Activated T-helper 1 cell treated with anti-CD3 and anti-CD28 coated beads, Interleukin-2, amount 50 U/mL, for 16 hours (primary cell): ENCODE measurements at places on chromosomes 11 and 22.

DNA sequence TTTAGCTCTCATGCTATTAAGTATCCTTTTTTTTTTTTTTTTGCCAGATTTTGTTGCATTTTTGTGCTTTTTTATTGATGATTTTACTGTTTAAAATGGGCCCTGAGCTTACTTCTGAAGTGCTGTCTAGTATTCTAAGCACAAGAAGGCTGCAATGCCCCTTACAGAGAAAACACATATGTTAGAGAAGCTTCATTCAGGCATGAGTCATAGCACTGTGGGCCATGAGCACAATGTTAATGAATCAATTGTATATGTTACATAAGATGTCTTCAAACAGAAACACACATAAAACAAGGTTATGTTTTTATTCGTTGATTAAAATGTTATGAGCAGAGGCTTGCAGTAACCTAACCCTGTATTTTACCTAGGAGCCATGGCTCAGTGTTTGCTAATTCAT lies 117.8 kb upstream of the C11orf87 start:
- no peak for DNase-seq

DNA sequence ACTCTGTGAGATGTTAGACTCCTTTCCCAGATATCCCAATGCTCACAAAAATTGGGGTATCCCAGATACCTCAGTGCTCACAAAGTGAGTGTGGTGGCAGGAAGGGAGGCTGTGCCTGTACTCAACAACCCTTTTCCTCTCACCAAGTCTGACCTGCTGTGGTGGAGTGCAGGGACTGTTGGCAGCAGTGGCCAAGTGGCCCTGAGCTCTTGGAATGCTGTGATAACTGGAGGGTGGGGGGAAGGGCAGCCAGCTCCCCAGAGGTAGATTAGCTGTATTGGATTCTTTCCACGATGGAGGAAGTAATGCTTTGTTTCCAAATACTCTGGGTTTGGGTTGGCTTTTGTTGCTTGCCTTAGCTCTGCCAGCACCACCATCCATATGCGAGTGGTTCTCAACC lies 46.0 kb upstream of the OR9Q1 start:
- DNase-seq, result no peak

DNA sequence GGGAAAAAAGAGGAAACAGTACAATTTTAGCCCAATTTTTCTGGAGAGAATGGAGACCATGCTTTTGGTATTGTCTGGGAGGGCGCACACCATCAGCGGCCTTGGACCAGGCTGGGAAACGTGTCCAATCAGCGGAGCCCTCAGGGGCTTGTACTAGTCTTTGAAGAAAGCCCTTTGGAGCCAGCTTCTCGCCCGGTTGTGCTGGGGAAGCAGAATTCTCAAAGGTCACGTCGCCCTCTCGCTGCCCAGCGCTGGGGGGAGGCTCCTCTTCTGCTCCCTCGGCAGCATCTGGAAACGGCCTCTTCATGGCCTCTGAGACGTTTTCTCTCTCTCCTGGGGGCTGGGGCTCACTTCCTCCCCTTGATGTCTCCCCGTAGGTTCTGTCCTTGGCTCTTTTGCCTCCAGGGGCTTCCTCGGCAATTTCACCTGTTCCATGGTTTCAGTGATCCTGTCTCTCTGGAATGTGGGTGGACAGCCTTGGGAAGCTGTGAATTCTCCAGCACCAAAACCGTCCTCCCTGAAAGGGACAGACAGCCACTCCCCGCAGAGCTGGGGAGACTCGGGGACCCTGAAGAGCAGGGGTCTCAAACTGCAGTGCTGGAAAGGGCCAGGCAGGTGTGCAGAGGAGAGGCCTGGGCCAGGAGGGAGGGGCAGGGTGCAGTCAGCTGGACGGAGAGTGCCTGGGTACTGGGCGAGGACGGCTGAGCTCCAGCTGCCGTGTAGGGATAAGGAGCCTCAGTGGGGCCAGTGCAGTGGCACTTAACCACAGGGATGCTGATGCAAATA lies 80.2 kb downstream of the RPS6KA4 start:
- DNase-seq, result no peak

GRCh38 chr22:29142116-29142515 lies 63.6 kb upstream of the EMID1 start:
- DNase-seq, result no peak

GRCh38 chr11:46285594-46286033 lies 8.2 kb downstream of the CREB3L1 start:
- DNase-seq, result no peak

DNA sequence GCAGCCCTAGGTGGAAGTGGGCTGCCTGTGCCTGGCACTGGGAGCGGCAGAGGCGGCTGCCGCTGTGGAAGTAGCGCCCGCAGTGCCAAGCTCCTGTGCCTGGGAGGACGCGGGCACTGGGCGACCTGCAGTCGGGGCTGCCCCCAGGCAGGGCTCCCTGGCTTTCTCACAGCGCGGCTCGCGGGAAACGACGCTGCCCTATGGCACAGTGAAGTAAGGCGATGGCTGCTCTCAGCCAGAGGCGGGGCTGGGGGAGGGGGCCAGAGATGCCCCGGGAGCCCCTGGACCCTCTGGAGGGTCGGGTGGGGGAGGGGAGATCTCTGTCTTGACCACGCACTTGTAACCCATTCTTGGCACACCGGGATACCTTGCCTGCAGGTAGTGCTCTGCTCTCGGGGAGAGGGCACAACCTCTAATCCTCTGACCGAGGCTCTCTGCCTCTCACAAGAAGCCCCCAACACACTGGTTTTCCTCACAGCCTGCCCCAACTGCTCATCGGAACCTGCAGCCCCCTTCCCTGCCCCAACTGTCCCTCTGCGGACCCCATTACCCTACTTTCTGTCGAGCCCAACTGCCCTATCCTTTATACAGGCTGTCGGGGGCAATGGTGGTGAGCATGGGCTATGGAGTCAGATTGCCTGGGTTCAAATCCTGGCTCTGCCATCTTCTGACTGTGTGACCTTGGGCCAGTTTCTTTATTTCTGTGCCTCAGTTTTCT lies 32.2 kb upstream of the TRIM29 start:
- no peak for DNase-seq

DNA sequence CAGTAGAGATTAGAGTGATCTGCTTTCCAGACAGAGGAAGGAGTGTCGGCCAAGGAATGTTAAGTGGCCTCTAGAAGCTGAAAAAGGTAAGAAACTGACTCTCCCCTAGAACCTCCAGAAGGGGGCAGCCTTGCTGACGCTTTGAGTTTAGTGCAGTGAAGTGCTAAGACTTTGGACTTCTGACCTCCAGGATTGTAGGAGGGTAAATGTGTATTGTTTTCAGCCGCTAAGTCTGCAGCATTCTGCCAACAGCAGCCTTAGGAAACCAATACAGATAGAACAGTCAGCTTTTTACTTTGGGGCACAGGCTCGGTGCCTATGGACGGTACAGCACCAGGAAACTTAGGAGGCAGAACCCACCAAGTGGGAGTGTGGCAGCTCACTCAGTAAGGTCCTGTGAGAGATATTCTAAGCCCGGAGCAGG lies 3.6 kb upstream of the TBC1D22A start:
- DNase-seq, result no peak

DNA sequence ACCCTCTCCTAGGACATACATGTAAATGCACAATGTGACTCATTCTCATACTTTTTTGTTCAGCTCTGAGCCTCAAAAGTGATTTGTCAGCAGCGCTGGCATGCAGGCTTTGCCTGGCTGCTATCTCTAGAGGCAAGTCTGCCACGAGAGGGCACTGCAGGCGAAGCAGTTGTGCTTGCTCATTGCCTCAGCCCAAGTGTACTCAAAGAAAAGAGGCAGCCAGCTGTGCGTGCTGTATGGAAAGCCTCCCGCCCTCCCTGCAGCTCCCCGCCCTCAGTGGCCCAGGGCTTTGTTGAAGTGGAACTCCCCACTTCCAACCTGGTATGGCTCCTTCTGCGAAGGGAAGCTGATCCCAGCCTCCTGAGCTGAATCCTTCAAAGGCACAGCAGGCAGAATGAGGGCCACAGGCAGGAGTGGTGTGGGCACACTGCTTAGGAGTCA lies 16.3 kb downstream of the SDHAF2 start:
- peak; percentile 19 for DNase-seq

- no peak for DNase-seq
Measured at GRCh38 chr11:97610000-97610399, 1220.2 kb downstream of the JRKL start.
